ENCODE measurements at places on chromosomes 3 and 15.

DNA sequence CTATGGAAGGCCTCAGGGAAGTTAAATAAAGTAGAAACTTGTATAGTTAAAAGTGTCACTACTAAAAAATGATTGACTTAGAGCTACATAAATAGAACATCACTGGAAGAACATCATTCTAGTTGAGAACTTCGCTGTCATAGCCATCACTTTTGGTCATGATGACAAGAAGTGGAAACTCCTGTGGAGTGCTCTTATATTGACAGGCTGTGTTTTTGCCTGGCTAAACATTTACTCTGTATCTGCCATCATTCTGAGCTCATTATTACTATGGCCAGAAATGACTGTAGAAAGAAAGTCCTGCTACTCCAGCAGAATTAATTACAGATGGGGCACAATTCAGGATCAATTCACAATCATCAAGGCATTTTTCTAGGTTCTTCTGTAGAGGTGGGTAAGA is 165.1 kb upstream of the GOLIM4 start:
- no peak for DNase-seq

DNA sequence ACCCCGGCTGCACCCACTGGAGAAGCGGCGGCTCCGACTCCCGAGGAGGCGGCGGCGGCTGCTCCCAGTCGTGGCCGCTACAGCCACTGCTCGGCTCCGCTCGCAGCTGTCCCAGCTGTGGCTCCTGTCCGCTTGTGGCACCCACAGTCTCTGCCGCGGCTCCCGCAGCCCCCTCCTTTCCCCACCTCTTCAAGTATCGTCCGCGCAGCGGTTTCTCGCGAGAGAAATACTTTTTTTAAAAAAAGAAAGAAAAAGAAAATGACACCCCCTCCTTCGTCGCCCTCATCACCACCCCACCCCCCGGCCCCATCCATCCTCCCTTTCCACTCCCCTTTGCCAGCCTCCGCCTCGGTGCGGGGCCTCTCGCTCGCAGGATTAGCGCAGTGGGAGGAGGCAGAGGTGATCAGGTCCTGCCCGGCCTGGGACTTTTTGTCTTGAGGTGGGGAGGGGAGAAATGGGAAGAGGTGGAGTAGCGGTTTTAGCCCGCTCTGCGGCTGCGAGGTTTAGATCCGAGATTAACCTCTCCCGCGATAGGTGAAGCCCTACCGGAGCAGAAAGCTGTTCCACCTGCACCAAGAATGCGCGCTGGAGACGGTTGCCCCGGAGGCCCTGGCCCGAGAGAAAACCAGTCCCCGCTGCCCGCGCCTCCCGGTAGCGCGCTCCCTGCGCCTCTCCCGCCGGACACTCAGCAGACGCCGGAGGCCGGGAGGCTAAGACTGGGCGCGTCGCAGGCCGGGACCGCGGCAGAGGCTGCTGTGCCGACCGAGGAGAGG is at the start of gene FBN1:
FBN1 (minus strand) TSS at position 152 of the 773 bp plus-strand sequence. CDS start 940 bp downstream, outside the sequence.
- peak; percentile 96 for DNase-seq

- DNase-seq, result no peak
Measured at GRCh38 chr3:30596152-30596551, 10.2 kb upstream of the TGFBR2 start.

GRCh38 chr3:43894176-43895049 is 203.7 kb downstream of the ABHD5 start:
- DNase-seq, result peak; percentile 85

DNA sequence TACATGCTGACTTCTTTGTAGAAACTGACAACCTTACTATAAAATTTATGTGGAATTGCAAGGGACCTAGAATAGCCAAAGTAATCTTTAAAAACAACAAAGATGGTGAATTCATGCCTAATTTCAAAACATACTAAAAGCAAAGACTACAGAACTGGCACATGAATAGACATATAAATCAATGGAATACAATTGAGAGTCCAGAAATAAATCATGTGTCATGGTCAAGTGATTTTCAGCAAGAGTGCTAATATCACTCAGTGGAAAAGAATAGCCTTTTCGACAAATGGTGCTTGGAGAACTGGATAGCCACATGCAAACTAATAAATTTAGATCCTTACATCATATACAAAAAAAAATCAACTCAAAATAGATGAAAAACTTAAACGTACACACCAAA is 8.7 kb downstream of the IMPG2 start:
- no peak for DNase-seq

DNA sequence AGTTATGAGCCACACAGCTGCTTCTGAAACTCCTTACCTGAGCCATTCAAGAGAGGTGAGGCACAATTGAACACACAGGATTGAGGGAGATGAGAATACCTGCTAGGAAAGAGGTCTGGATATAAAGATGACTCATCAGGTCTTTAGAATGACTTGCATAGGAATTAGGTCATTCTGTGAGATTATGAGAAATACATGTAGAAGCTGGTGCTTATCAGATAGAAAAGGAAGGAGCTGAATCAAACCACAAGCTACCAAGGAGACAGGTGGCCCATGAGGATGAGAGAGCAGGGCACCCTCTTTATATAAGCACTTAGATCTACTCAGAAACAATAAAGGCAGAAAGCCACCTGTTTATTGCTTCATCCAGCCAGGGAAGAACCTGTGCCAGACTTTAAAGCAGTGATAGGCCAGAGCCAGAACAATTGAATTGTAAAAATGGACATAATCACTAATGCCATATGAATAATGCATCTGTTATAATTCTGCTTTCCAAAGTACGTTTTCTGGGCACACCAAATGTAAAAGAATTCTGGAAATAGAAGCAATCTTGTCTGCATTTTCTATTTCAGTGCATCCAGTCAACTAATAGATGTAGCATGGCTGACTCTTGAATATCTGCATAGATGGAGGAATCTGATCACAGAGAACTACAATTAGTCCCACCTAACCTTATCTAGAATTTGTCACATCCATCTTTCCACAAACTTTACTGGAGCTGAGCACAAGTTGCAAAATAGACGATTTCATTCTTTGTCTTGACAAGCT is 74.9 kb downstream of the PIK3R4 start:
- no peak for DNase-seq

GRCh38 chr3:127729556-127730056 is 56.9 kb downstream of the ABTB1 start:
- no peak for DNase-seq

- DNase-seq, result no peak
Measured at GRCh38 chr3:136783708-136784191, 31.6 kb upstream of the STAG1 start.

GRCh38 chr3:184491867-184492615 is 69.5 kb upstream of the EPHB3 start:
- DNase-seq, result no peak

- no peak for DNase-seq
Measured at GRCh38 chr3:152559246-152559645, 275.7 kb upstream of the P2RY1 start.

DNA sequence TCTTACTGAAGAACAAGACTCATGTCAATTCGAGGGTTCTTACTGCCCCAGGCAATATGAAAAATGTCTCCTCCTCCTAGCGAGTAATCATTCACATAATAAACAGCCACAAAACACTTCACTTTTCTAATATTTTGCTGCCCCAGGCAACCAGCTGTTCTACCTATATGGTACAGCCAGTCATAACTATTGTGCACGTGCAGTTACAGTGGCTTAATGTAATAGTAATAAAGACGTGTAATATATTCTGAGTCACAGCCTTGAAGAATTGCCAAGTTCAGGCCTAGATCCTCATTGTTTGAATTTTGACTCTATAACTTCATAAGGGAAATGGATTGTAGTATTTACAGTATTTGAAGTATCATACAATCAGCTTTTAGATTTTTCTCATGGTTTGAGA is 1250.0 kb upstream of the GBE1 start:
- DNase-seq, result no peak

- no peak for DNase-seq
Measured at GRCh38 chr15:98330692-98331435, 317.5 kb upstream of the IGF1R start.

GRCh38 chr15:78108300-78109084 is 16.1 kb downstream of the SH2D7 start:
- DNase-seq, result peak; percentile 93

DNA sequence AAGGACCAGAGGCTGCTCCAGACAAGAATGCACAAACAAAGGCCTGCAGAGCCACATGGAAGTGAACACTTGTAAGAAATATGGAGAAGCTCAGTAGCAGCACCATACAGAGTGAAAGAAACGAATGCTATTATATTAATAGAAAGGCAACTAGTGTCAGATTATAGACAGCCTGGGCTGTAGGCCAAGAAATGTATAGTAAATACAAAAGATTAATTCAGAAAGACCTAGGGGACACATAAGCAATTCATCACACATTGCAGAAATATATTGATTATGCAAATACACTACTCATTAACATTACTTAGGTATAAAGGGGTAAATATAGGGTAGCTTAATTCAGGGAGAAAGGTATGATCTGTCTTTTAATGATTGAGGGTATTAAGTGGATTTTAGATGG is 69.5 kb upstream of the GUCA1C start:
- DNase-seq, result no peak

- DNase-seq, result no peak
Measured at GRCh38 chr15:81361891-81362290, 12.1 kb downstream of the TMC3 start.

DNA sequence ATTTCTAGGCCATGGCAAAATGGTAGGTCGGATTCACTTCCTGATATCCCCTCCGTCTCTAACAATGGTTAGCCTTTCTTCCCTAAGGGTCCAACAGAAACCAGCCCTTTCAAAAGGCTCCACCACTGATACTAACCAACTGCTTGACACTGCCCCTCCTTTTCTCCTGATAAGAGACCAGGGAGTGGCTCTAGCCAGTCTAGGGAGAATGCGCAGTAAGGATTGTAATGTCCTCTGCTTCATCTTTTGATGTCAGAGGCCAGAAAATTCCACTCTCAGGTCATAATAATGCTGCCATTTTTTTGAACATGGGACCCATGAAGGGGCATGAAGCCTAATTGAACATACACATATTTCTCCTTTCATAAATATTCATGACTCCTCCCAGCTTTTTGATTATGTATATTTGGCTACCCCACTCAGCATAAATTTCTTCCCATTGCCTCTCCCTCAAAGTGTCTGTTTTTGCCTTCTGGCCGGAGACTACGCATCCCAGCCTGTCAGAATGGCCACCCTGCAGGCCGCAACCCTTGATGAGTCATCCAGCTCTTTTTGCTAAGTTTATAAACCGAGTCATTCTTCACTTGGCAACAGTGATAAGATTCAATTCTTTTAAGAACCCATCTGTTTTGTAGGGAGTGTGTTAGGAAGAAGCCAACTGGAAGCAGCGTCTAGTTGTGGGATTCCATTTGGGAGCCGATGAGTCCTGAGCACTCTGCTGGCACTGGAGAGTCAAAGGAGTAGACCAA is 189.0 kb upstream of the MCTP2 start:
- DNase-seq, result no peak

- DNase-seq, result no peak
Measured at GRCh38 chr15:78070049-78070700, 7.3 kb downstream of the TBC1D2B start.

DNA sequence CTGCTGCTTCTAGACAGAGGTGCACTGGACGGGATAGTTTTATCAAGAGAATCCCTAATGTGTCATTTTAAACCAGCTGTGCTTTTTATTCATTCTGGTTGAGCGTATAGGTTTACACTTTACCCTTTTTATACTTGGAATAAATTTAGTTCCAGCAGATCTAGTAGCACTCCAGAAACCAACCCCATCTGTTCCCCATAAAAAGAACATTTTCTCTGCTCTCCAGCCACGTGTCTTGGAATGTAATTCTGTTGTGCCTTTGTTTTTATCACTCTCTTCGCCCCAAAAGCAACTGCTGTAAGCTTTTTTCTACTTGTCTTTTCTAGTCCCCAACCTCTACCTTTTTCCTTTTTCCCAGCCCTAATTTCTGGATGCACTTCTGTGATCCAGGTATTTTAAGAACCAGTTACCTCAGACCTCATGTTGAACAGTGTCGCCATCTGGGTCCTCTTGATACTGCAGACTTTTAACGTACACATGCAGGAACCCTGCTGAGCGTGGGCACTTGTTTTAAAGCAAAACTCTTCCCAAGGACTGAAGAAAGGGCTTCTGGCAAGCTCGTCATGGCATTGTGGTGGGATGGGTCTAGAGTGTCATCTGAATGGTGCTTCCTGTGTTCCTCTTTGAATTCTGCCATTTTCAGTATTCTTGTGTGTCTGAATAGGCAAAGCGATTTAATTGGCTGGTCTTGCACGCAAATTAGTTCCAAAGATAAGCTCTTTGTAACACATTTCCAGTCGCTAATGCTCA is 5.7 kb upstream of the EXOG start:
- no peak for DNase-seq

DNA sequence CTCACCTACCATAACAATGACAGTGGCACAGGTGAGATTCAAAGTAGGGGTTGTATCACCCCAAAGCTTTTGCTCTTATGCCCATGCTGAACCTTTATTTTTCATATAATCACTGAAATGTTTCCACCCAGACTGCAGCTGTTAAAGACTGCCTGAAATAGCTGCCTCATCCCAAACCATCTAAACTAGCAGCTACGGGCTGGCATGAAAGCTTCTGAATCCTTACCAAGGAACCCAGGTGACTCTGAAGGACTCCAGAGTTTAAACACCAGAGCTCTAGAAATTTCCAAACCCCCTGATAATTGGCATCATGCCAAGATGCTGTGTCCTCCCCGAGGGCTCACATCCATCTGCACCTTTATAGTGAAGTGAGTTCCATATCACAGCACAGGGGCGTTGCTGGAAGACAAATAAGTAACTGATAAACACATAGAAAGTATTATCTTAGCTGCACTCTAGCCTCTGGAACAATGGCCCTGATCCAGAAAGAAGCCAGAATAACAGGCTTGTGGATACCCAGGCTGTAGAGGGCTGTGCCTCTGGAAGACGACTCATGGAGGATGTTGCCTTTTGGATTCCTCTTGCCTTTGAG is 238.9 kb downstream of the CADPS start:
- no peak for DNase-seq

- no peak for DNase-seq
Measured at GRCh38 chr3:84125201-84125721, 833.5 kb upstream of the CADM2 start.

DNA sequence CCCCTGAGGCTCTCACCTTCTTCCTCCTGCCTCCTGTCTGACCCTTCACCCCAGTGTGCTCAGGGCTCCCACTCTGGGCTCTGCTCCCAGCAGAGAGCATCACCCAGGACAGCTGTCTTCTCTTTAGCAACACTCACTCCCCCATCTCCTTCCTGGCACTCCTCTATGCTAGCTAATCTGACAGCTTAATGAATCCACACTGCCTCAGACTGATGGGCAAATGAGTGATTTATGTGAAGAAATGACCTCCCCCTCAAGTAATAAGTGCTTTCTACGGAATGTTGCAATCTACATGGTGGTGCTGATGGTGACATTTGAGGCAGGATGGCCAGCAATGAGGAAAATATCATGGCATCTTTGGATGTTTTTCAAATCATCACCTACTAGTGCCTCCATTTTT is 83.6 kb downstream of the LSM3 start:
- no peak for DNase-seq

All from GM03348 (cell line).